ENCODE measurements at places on chromosomes 4 and X.

DNA sequence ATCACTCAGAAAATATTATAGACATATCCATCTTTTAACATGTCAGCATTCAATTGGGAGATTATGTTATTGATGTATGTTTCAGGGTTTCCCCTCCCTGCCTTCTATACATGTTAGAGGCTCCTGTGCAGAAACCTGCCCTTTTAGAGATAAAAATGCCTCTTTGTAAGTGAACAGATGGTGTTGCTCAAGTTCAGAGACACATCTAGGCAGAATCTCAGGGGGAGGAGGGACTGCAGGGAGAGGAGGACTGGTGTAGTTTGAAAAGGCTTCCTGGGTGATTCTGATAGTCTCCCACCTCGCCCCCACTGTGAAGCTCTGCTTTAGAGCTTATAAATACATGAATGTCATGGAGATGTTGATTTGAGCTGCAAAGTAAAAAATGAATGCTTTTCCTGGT lies 12.0 kb upstream of the UNC5C start:
- DNase-seq, result no peak

DNA sequence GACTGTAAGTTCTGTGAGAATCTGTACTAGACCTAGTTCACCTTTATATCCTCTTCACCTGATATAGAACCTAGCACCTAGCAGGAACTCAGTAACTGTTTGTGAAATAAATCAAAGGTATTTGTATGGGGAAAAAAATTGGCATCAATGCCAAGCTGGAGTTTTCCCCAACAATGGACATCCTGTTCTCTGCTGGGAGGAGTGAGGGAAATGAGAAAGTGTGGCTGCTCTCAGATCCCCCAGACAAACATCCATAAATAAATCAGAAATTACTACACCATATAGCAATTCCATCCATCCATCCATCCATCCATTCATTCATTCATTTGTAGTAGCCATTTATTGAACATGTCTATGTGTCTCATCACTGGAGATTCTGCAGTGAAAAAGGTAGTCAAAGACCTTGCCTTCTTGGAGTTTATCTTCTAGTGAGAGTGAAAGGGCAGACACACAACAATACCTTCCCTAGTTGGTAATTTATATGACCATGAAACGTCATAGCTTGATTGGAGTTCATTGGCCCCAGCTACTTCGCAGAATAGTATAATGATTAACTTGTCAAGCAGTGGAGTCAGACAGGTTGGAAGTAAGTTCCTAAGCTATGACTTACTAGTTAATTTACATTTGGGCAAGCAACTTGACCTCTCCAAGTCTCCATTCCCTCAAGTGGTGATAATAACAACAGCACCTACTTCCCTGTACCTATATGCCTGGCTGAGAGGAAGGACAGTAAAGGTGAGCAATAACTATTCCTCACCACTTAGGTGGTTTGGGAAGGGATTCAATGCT lies 98.7 kb upstream of the KIT start:
- DNase-seq, result no peak

DNA sequence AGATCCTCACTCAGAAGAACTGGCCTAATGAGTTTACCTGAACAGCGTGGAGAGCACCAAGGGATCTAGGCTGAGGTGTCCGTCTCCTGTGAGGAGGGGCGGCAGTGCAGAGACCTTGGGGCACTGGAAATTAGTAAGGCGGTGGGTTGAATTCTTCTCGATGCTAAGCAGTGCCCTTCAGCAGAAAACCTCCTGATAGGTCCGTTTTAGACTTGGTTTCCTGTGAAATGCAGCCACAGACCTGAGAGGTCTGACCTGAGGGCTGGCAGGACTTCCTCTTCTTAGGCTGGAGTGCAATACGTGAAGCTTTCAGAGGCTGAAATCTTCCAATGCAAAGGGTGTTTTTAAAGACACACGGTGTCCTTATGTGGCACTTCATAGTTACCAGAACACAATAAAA lies at the start of gene CLNK:
TSS of gene CLNK (minus strand) at position 138 of the 400 bp plus-strand sequence. CDS start 16,899 bp downstream, outside the sequence.
- no peak for DNase-seq

- DNase-seq, result no peak
Measured at GRCh38 chr4:52968691-52969090, 106.6 kb downstream of the RASL11B start.

DNA sequence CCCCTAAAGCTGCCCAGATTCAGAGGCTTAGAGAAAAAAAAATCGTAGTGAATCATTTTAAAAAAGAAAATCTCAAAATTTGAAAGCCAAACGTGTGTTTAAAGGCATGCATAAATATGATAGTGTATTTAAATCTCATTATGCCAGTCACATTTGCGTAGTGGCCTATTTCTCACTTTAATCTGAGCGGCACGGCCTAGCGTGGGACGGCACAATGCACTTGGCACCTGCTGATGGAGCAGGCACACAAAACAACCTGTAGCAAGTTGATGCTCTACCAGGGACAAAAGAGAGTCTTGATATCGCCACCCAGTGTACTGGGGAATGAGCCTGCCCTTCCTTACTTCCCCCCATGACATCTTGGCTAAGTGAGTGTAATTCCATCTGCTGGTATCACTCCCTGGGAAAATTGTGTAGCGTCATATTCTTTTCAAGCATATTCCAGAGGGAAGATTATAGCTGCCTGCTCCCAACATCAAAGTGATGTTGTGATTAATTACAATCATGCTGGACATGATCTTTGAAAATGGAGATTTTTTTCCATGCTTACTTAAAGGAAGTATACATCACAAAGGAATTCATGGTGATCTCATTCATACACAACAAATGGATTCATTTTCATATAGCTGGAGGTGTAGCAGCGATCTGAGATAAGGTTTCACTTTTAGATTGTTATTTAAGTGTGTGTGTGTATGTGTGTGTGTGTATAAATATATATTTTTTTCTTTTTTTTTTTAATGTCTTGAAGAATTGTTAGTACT lies 138.8 kb downstream of the DCTD start:
- DNase-seq, result no peak

- no peak for DNase-seq
Measured at GRCh38 chr4:78951862-78952472, 12.7 kb upstream of the PAQR3 start.

DNA sequence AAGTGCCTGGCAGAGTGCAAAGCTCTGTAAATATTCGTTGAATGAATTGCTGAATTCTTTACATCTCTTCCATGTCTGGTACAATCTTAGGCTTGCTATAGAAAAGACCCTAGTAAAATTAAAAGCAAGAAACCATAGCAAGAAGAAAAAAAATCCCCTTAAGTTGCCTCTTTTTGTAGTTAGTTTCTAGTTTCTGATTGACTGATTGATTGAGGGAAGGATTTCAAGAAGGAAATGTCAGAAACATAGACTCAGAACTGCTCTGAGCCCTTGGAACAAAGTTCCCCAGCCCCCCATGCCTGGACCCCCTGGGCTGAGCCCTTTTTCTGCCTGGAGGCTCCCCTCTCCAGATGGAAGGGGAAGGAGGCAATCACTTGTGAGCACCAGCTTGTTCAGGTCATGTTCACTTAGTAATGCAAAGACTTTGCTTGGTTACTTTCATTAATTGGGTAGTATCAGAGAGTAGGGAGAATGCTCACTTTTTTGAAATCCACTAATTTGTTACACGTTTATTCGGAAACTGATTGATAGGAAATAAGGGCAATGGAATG lies 35.6 kb downstream of the DAPP1 start:
- DNase-seq, result no peak

- DNase-seq, result no peak
Measured at GRCh38 chr4:94516999-94517398, 65.3 kb downstream of the PDLIM5 start.

DNA sequence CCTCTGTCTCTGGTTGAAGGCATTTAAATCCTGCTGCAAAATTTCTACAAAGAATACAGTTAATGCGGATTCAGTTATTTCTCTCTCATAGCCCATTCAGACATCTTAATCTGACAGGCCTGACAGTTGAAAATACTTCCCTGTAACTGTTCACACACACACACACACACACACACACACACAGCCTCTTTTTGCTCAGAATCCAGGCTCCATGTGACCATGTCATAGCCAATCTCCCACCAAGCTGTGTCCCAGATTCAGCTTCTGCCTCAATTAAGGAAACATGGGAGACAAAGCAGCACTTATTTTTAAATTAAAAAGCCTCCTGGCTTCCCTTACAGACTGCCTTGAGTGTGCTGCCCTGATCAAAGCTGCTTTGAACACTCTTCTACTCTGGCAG lies 49.3 kb upstream of the EFHC2 start:
- DNase-seq, result no peak

DNA sequence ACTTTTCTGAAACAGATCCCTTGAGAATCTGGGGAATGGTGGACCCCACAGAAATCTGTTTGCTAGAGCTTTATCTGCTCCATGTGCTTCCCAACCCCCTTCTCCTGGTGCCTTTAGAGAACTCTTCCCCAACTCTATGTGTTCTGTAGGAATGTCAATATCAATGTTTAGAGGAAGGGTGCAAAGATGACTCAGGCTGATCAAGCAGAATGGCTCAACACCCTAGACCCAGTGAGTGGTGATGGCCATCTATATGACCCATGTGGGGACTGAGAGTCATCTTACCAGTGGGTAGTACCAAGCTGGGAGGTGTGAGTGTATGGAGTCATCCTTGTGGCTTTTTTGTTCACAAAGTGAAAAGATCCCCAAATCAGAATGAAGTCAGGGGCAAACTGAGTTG lies 143.5 kb downstream of the RAB28 start:
- DNase-seq, result no peak

GRCh38 chrX:7170898-7171297 lies 22.9 kb upstream of the PUDP start:
- DNase-seq, result peak; percentile 0

DNA sequence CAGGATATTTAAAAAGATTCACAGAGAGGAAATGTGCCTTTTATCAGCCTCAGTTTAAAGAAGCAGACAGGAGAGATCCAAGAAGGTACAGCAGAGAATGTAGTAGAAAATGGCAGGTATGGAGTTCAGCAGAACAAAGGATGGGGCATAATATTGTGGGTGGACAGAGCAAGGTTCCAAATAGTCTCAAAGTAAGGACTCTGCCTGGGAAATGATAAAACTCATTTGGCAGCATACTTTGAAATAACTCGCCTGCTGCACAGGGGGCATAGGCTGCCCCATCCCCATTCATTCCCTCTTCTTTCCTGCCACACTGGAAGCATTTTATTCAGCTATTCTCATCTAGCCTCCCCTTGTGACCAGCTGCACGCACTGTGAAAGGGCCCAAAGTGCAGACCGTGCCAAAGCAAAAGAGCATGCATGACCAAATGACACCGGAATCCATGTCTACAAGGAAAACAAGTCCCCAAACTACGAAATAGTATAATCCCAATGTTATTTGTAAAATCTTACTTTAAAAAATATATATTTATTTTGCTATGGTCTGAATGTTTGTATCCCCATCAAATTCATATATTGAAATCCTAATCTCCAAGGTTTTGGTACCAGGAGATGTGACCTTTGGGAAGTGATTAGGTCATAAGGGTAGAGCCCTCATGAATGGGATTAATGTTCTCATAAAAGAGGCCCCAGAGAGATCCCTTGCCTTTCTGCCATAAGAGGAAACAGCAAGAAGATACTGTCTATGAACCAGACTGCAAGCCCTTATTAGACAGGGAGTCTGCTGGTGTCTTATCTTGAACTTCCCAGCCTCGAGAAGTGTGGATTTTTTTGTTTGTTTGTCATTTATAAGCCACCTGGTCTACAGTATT lies 77.4 kb upstream of the PRSS48 start:
- DNase-seq, result no peak

GRCh38 chr4:74309223-74309622 lies 953 bp downstream of the EPGN start:
- DNase-seq, result no peak

- no peak for DNase-seq
Measured at GRCh38 chr4:182488896-182489295, 245.7 kb downstream of the TENM3 start.

- no peak for DNase-seq
Measured at GRCh38 chr4:103002551-103002950, 17.0 kb downstream of the SLC9B1 start.

DNA sequence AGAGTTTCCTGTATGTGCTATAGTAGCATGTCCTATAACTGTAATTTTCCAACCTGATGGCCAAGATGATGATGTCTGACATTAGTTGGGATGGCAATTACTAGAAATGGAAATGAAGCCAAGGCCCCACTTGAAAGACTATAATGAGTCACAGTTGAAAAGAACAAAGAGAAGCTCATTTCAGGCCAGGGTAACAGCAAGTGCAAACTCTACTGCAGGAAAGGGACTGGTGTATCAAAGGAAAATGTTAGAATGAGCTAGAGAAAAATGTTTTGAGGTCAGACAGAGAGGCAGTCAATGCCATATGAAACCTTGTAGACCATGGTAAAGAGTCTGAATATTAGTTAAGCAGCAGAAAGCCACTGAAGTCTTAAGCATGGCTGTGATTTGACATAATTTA lies 146.2 kb upstream of the SH3RF1 start:
- DNase-seq, result no peak

DNA sequence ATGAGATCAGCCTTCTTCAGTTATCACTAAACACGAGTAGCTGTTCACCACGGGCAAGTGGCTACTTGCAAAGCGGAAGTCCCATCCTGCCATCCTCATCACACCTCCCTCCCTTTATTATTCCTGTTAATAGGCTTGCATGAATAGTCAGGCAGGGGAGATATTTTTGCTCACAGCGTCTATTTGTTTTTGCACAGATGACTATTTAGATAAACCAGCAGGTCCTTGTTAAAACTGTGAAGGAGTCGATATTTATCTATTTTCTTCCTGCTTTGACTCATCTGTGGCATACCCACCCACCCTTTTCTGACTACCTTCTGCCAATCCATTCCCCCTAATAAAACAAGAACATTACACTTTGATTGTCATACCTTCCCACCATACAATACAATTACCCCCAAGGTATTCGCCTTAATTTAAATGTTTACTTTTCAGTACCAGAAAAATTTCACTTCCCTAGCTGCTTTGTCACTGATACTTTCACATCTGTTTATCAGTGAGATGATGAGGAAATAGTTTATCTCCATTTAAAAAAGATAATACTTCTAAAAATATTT lies 96.6 kb upstream of the BANK1 start:
- no peak for DNase-seq

GRCh38 chrX:155263854-155264628 lies at the start of gene RAB39B:
Gene RAB39B (minus strand): TSS chrX:155264491. CDS start chrX:155264288, 203 bp downstream.
- DNase-seq, result peak; percentile 29

DNA sequence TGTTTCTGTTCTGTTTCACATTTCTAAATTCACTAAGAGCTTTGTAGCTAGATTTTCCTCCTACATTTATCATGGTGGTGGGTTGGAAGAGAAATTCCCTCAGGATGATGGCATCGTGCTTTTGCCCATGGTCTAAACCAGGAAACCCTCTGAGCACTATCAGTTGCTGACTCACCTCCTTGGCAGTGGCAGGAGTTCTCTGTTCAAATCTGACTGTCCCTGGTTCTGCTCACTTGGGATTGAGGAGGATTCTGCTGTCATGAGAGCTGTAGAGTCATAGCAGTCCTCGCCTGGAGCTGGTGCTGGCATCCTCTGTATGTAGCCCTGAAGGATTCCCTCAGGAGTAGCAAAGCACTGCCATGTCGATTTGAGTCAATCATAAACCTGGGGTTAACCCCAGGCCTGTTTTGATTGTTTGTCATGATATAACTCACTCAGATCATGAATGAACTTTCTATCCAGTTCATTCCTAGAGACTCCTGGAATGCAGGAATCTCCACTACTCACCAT lies 9.4 kb downstream of the TEX13A start:
- no peak for DNase-seq

Measured in stimulated activated CD8-positive, alpha-beta memory T cell treated with anti-CD3 and anti-CD28 coated beads, Interleukin-15, amount 100 ng/mL, for 24 hours (primary cell).